ENCODE measurements at places on chromosomes 5 and 9.

DNA sequence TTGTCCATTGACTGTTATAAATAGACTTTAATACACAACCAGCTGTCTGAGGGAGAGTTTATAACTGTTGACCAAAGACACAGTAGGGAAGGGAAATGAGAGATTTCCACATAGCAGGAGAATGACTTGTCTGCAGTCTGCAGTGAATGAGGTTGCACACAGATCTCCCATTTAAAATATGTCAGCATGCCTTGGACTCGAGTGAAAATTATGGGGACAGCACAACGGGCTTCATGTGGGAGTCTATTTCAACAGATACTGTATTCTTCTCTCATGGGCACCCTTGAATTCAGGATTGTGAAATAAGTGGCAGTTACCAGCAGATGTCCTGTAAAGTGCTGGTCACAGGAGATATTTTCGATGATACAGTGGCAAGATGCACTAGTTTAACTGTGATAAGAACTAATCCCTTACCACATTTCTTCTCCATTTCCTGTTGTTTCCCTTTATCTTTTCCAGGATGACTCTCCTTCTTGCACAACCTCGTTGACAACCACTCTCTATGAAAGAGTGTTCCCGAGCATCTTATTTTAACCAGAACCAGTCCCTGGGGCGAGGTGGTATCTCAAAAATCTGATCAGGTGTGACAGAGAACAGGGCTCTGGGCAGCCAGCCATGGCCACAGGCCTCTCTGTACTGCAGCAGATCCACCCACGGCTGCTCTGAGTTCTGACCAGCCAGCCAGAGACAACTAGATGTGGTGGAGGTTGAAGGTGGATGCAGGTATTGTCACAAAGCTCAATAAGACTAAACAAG is 51.5 kb upstream of the MAP3K1 start:
- DNase-seq, result no peak

DNA sequence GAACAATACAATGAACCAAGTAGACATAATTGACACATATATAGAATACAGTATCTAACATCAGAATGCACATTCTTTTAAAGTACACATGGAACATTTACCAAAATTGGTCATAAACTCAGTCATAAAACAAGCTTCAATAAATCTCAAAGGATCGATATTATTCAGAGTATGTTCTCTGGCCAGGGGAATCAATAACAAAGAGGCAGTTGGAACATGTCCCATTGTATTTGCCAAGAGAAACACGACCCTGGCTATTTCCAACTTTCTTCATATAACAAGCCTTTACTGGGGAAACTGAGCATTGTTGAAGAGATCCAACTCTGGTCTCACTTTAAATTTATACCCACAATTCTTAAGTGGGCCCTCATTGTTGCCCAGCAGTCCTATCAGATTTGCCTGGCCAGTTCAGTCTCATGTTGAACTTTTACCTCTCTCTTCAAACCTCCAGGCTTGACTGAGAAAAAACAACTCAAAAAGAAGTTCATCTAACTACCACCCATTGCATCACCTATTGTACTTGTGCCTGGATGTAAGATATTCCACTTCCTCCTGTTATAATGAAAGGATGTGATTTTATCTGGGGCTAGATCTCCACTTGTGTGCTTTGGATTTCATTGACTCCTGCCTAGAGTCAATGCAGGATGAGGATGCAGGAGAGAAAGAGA is 162.5 kb downstream of the HSPA4 start:
- no peak for DNase-seq

GRCh38 chr5:126062398-126063221 is 360.6 kb upstream of the GRAMD2B start:
- peak; percentile 26 for DNase-seq

- no peak for DNase-seq
These were observed 13.9 kb downstream of the PTTG1 start for GRCh38 chr5:160435532-160435931.

DNA sequence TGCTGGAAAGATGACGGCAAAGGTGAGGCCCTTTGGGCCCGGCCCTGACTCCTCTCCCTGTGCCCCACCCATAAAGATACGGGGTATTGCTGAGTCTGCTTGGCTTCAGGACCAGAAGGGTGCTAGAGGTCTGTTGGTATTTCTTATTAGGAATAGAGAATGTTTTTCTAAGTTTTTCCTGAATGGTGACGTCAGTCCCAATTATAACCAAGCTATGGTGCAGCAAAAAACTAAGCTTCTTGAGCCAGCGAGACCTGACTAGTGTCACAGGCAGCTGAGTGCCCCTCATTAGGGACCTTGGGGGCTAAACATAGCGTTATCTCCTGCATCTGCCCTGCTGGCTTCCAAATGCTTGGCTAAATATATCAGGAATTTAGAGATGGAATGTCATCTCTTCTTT is 151.0 kb upstream of the TBC1D2 start:
- DNase-seq, result no peak

DNA sequence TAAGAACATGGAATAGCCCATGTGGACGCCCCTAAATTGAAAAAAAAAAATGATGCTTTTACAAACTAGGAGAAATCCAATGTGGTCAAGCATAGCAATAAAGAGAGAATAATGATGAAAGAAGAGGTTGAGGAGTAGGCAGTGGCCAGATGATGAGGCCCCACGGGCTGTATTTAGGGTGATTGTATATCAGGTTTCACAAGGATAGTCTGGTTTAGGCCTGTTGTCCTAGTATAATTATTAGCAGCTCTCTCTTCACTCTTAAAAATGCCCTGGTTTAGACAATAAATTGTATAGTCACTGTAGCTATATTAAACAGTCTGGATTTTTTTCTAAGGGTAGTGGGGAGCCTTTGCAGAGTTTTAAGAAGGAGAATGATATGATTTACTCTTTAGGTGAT is 102.4 kb upstream of the PRRC1 start:
- DNase-seq, result no peak

DNA sequence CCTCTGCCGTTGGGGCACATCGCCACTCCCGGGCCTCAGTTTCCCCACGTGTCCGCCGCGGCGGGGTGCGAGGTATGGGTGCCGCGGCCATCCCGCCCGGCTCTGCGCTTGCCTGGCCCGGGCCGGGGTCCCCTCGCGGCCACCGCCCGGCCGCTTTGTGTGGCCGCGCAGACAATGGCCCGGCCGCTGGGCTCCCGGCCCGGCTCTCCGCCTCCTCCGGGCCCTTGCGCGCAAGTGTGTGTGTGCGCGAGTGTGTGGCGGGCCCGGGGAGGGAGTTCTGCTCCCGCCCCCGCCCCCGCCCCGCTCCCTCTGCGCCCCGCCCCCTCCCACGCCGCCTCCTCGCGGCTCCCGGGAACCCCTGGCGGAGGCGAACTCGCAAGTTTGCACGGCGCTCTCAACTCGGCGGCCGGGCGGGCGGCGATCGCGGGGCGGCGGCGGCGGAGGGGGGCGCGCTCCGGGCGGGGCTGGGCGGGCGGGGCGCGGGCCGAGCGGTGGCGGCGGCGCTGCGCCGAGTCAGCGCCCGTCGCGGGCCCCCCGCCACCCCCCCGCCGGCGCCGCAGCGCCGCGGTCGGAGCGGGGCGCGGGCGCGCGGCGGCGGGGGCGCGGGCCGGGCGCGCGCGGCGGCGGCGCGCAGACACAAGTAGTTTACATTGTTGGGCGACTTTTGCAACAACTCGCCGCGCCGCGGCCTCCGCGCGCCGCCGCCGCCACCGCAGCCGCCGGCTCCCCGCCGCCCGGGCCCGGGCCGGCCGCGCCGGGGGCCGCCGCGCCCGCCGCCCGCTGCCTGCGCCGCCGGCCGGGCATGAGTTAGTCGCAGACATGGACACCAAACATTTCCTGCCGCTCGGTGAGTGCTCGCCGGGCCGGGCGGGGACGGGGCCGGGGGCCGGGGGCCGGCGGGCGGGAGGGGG is at the start of gene RXRA:
TSS of gene RXRA (plus strand) at position 643 of the 911 bp plus-strand sequence. CDS start at position 820, 177 bp downstream.
- DNase-seq, result peak; percentile 92

DNA sequence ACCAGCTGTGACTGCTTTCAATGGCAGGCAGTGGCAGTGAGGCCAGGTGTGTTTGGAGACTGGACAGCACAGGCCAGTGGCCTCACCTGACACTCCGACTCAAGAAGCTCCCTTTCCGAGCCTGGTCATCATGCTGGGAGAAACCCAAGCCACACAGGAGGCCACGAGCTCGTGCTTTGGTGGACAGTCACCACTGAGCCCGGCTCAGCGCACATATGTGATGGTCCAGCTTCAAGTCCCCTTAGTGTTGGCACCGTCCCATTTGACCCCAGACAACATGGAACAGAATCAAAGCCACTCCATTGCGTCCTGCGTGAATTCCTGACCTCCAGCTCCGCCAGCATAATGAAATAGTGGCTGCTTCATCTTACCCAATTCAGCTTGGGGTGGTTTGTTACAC is 64.0 kb upstream of the PPP1R26 start:
- no peak for DNase-seq

DNA sequence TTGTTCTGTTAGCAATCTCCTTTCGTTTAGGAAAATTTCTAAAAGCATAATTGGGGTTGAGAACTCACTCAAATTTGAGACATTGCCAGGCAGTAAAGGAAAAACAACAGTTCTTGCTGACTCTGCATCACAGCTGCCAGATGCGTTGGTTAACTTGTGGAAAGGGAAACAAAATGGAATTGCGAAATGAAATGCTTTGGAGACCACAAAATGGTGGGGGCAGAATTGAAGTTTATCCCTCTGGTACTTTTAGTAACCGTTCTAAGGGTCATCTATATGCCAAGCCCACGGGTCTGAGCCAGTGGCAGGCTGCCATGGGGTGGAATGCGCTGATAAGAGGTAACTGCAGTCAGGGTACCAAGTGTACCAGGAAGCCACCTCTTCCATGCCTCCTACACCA is 28.6 kb upstream of the SELENOP start:
- peak; percentile 75 for DNase-seq

- no peak for DNase-seq
These were observed 10.7 kb upstream of the OR5C1 start for GRCh38 chr9:122777935-122778627.

DNA sequence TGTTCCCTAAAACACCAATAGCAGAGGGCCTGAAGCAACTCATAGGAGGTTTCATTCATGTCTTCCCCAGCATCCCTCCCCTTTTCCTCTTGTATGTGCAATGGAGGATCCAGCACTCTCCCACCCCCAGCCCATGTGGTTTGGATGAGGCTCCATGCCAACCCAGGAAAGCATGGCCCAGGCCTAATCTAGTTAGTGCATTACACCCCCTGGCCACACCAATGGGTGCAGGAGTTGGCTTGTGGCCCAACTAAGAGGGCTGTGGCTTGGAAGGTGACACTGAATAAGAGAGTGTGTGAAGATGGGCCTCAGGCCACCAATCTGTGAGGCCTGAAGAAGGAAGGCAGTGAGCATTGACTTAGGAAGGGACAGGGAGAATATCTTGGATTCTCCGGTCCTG is 70.8 kb upstream of the SMIM23 start:
- DNase-seq, result no peak

DNA sequence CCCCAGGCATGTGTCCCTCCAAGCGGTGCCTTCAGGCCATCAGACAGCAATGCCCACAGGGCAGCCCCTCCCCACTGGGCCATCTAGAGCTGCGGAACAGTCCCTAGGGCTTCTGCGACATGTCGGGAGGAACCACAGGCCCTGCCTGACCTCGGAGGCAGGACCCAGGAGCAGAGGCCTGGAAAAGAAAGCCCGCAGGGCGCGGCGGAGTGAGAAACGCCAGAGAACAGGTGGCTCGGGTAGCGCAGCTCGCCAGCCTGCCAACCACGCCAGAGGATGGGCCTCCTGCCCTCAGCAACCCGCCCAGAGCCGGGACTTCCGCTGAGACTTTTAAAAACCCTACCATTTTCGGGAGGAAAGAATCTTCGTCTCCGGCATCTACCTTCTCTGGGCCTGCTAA is 715 bp downstream of the LCN8 start:
- DNase-seq, result no peak

- DNase-seq, result no peak
These were observed 2019.9 kb downstream of the MAT2B start for GRCh38 chr5:165525271-165525670.

- no peak for DNase-seq
These were observed 516.6 kb downstream of the AGTPBP1 start for GRCh38 chr9:85225180-85225579.

Measured in right hindlimb (tissue), 1 donor.